ENCODE measurements at places on chromosomes 4 and X.

GRCh38 chr4:173019664-173020063 lies 148.9 kb upstream of the GALNT7 start:
- no peak for DNase-seq

DNA sequence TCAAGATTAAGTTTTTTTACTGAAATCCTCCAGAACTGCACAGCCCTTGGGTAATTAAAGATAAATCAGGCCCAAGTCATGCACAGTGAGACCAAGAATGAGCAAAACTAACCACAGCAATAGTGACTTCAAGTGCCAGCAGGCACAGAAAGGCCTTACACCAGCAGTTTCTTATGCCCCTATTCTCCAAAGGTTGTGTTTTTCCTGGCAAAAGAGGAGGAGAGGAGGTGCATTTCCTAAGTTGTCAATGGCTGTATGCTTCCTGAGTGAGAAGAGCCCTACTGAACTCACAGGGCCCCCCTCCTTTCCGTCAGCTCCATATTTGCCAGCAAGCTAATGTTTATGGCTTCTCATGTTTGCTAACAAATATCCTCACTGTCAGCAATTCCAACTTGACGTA lies 418.7 kb upstream of the INTU start:
- DNase-seq: no peak

GRCh38 chrX:26138274-26138673 lies at the start of gene MAGEB18:
Gene MAGEB18 (plus strand): TSS chrX:26138343. CDS start chrX:26138986, 643 bp downstream.
- no peak for DNase-seq

GRCh38 chrX:17488036-17488435 lies 113.0 kb downstream of the NHS start:
- DNase-seq: no peak

- peak; percentile 57 for DNase-seq
Measured at GRCh38 chrX:53318766-53319353, 37.5 kb upstream of the IQSEC2 start.

DNA sequence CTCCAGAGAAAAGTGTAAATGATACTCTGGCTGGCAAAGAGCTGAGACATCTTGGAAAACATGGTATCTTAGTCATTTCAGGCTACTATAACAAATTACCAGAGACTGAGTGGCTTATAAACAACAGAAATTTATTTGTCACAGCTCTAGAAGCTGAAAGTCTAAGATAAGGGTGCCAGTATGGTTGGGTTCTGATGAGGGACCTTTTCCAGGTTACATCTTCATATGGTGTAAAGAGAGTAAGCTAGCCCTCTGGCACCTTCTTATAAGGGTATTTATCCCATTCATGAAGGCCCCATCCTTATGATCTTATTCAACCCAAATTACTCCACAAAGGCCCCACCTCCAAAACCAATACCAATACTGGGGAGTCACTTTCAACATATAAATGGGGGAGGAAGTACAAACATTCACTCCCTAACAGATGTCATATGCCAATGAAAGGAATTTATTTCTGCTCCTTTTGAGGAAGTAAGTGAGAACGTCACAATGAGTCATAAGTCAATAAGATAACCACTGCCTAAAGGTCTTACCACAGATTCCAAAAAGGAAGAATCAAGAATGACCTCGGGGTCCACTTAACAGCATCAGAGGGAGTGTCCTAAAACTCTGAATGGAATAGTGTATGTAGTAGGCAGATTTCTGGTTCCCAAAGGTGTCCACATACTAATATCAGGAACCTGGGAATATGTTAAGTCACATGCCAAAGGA lies 246.6 kb downstream of the OPHN1 start:
- no peak for DNase-seq

- DNase-seq: peak; percentile 84
Measured at GRCh38 chr4:141132709-141133145, 542 bp downstream of the RNF150 start.

GRCh38 chr4:184817494-184818215 lies 8.1 kb downstream of the ACSL1 start:
- DNase-seq: no peak

DNA sequence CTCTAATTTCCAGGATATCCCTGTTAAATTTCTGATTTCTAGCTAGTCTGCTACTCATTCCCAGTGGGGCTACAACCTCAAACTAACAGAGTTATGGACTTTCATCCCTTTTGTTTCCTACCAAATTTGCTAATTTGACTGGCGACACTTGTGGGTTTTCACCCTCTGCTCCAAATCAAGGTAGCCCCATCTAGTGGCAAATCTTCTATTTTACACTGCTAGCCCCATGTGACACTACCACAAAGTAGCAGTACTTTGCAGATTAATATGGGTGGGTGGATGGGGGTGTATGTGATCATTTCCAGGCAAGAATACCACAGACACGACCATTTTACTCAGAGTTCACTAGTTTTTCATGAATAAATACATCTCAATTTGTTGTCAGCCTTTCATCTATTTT lies 150.3 kb downstream of the MSL3 start:
- peak; percentile 50 for DNase-seq

GRCh38 chr4:108662629-108663028 lies 12.2 kb downstream of the OSTC start:
- DNase-seq: no peak

DNA sequence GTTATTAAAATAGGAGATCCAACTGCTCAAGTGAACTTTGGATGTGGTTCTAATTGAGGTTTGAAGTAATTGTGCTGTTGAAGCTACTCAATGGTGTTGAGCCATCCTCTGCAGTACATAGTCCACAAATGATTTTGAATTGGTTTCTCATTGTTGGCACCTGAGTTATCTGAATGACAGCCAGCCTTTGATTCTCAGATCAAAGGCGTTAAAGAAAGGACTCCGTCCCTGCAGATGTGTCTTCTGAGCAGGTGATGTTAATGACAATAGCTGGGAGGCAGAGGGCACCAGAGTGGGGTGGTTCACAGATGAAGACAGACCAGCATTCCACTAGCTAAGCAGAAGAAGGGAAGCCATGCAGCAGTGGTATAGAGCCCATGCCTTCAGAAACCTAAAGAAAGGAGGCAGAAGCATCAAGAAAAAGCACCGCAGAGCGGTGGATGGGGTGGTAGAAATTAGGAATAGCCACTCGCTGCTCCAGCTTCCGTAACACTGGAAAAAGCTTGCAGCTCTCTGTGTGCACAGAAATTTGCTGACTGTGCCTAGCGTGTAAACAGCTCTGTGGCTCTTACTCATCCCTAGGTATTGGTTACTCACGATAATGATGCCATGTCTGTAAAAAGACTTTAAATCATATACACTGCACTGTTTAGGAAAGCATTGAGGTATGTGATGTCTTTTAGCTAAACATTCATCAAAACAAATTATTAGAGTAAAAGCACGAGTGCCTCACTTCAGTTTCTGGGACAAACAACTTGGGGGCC lies 79.2 kb upstream of the CLCN4 start:
- DNase-seq: no peak

- DNase-seq: no peak
Measured at GRCh38 chrX:153853180-153853901, 23.0 kb upstream of the PDZD4 start.

- DNase-seq: no peak
Measured at GRCh38 chrX:24662352-24662751, 15.2 kb upstream of the PCYT1B start.

- no peak for DNase-seq
Measured at GRCh38 chr4:132195176-132195575, 953.9 kb upstream of the PCDH10 start.

DNA sequence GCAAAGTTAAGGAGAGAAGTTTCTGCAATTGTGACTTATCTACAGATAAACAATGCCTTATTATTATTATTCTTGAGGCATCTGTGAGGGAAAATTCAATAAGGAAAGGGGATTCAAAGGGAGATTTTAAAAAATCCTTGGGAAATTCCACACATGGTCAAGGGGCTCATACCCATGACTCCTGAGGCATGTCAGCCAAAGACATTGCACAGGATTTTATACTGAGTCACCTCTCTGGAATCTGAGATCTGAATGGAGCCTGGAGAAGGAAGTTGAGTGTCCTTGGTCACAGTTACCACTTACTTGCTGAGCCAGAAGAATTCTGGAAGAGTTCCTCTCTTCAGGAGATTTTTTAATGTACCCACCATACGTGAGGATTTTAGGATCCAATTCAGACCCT lies 14.4 kb upstream of the CXCL8 start:
- no peak for DNase-seq

- DNase-seq: peak; percentile 76
Measured at GRCh38 chrX:129653971-129654651, 645 bp downstream of the APLN start.

DNA sequence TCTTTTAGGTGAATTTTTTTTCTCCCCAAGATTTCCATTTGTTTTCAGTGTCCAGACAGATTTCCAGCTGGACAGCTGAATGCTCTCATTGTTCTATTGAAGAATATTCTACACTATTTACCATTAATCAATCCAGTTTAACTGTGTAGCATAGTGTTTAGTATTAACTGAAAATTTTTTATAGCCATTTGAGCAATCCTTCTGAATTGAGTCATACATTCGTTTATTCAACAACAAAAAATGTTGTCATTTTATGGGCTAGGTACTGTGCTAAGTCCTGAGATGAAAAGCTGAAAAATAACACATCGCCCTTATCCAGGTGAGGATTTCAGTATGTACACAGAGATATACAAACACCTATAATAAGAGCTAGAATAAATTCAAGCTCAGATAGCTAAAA lies 223.3 kb downstream of the COL25A1 start:
- no peak for DNase-seq

DNA sequence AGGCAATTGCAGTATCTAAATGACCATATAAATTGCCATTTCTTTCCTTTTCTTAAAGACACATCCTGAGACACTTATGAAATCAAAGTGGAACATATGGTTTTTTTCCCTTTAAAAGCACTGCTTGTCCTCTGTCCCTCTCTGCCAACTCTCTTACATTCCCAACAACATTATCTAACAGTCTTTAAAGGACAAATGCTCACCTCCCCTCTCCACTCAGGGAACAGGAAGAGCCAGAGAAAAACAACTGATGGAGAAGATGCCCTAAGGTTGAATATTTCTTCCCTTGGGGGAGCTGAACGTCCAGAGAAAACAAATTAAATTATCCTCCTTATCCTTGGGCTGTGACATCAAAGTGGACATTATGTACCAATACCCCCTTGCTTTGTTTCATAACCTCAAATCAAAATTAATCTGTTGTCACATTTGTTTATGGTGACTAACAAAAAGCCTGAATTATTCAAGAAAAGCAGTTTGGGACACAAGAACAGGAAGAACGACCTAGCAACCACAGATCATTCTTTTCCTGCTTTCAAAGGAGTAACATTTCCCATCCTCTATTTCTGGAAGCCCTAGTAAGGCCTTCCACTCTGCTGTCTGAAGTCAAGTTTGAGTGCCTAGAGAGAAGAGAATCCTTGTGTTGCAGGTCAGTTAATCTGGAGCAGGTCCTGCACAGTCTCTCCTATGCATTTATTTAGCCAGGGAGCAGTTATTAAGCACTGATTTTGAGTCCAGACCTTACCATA lies 52.6 kb upstream of the PAGE1 start:
- DNase-seq: no peak

DNA sequence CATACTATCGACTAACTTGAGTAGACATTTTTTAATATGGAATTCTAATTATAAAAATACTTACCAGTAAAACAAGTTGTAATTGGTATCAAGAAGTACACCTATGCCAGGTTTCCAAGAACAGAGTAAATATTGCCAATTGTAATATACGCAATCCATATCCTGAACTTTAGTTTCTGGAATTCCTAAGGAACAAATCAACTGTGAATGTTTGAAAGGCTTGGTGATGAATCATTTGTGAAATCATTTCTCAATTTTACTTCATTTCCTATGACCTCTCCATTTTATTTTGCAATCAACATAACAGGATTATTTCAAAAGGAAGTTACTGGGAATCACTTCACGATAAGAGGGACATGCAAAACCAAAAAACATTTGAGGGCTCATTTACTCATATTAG lies 3.7 kb downstream of the IL13RA2 start:
- DNase-seq: no peak

DNA sequence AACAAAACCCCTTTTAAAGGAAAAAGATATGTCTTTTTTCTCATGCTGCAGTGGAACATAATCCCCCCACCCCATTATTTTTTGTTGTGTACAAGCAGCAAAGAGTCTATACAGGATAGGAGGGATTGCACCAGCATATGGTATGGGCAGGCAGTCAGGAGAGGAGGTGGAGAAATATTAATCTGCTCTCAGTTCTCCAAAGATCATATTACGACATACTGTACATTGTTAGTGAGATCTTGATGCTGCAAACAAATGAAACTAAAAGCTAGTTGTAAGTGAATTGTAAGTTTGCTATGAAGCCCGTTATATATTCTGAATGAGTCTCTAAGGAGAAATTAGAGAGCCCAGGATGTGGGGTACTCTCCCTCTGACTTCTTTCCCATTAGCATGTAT lies 75.3 kb downstream of the RAPGEF2 start:
- no peak for DNase-seq

DNA sequence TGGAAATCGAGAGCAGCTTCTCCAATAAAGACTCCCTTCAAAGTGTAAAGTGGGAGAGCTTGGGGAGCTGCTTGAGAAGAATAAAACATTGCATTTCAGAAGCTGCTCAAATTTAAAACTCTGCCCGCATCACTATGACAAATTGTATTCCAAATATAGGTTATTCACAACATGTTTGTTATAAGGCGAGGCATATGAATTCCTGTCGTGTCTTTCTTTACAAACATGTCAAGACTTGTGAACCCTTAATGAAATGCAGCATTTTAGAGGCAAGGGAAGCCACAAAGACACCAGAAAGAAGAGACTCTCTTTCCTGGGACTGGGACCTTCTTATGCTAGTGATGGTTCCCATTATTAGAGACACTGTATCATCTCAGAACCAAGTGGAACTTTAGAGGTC lies 311.2 kb downstream of the DHX15 start:
- DNase-seq: no peak

DNA sequence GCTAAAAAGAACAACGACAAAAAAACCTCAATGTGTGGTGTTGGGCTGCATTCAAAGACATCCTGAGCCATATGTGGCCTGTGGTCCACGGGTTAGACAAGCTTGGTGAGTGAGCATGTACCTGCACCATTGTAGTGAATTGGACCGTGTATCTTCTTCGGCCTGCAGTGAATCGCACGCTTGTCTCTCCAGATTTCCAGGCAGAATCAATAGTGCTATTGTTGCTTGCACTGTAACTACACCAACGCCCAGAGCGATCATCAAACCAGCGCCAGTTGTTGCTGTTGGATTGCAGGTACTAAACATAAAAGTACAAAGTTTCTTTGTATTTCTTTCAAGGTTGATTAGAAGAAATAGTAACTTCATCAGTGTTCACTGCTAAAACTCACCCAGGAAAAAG lies 101.6 kb downstream of the HUWE1 start:
- no peak for DNase-seq

DNA sequence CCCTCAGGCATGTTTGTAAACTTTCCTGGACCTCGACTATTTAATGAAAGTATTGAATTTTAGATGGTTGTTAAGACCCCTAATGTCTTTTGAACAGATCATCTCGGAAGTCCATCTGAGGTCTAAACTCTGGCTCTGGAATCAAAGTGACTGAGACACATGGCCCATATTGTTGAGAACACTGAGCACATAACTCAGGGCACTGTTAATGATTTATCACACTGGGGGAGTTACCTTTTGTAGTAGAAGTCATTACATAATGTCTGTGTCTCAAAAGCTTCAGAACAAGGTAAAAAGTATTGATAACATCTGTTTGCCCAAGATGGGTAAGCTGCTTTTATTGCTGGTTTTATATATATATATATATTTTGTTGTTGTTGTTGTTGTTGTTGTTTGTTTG lies 103.4 kb upstream of the HS3ST1 start:
- no peak for DNase-seq

GRCh38 chrX:119399772-119400101 lies 601 bp downstream of the SLC25A43 start:
- no peak for DNase-seq

- no peak for DNase-seq
Measured at GRCh38 chr4:1600811-1601532, 83.1 kb downstream of the FAM53A start.

All from endodermal cell (in vitro differentiated cells).